ENCODE measurements at places on chromosomes 2 and 18.

GRCh38 chr2:19772981-19773380 lies 128.8 kb downstream of the TTC32 start:
- DNase-seq: no peak

- no peak for DNase-seq
These were observed 25.8 kb downstream of the ZC3H6 start for GRCh38 chr2:112301171-112301584.

- no peak for DNase-seq
These were observed 90.7 kb upstream of the KLHL29 start for GRCh38 chr2:23294238-23294637.

DNA sequence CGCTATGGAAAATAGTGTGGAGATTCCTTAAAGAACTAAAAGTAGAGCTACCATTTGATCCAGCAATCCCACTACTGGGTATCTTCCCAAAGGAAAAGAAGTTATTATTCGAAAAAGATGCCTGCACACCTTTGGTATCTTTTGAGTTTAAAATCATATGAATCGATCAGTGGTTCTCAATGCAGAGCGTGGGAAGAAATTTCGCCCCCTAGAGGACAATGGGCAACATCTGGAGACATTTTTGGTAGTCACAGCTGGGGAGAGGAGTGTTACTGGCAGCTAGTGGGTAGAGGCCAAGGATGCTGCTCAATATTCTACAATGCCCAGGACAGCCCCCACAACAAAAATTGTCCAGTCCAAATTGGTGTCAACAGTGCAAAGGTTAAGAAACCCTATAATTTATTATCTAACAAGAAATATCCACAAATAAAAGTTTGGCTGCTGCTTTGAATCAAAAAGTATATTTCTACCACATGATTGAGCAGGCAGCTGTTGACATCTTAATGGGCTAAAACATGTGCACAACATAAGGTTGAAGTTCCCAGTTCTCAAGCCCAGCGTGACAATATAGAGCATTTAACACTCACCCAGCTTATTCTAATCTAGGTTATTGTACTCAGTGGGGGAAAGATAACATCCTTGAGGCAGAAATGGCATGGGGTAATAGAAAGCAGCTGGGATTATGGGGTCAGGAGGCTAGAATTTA lies 425.7 kb downstream of the LRATD1 start:
- DNase-seq: no peak

- DNase-seq: no peak
These were observed 48.9 kb upstream of the MYL1 start for GRCh38 chr2:210363876-210364275.

- no peak for DNase-seq
These were observed 117.3 kb downstream of the MIB1 start for GRCh38 chr18:21857871-21858270.

- peak; percentile 90 for DNase-seq
These were observed 901 bp downstream of the ICA1L start for GRCh38 chr2:202870431-202871299.

GRCh38 chr18:75353357-75353756 lies 74.1 kb downstream of the SMIM21 start:
- no peak for DNase-seq

DNA sequence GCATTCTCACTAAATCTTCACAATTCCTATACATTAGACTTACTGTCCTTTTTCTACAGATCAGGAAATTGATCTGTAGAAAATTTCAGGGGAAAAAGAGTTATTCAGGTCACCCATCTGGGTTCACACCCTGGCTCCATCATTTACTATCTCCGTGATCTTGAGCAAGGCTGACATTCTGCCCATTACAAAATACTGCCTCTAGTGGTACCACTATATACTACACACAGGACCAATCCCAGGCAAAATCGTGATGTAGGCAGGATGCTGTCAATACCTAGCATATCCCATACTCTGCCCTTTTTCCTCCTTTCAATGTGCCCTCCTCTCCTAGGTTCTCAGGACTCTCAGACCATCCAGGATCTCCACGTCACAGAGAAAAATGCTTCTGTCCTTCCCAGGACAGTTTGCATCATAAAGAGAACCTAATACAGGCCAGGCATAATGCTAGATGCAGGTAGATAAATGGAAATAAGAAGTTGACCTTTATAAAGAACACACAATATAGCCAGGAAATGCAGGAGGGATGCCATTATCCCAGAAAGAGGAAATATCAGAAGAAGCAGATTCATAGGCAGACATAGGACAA lies 101.9 kb downstream of the CDH20 start:
- DNase-seq: no peak

DNA sequence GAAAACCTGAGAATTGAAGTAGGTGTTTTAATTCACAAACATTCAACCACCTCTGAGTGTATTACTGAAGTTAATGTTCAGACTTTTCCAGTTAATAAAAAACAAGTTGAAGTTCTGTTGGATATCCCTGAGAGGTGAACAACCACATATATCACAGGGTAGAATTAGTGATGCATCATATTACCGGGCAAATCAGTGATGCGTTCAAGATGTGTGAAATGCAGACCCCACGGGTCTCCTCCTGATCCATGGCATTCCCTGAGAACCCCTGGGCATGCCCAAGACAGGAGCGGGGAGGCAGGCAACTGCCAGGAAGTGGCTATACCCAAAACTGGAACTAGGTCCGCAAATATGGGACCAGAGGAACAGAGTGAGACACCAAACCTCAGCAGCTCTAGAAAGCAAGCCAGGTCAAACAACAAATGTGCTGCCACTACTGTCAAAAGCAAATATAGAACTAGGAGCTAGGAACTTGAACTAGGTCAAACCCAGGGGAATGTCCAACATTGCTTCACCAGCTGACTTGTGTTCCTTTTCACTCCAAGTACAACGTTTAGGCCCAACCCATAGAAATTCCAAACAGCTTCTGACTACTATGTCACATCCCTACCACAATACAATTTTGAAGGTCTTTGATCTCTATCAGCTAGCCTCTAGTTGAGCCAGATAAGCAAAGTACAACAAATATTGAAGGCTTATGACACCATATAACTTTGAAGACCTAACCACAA lies 20.2 kb downstream of the PSTPIP2 start:
- no peak for DNase-seq

- DNase-seq: peak; percentile 4
These were observed 102.4 kb downstream of the VAPA start for GRCh38 chr18:10015941-10016819.

GRCh38 chr2:10163498-10164486 lies 41.3 kb downstream of the RRM2 start:
- DNase-seq: no peak

GRCh38 chr18:28468901-28469300 lies 292.0 kb upstream of the CDH2 start:
- no peak for DNase-seq

- DNase-seq: peak; percentile 29
These were observed 88.6 kb upstream of the BCL11A start for GRCh38 chr2:60641811-60642788.

DNA sequence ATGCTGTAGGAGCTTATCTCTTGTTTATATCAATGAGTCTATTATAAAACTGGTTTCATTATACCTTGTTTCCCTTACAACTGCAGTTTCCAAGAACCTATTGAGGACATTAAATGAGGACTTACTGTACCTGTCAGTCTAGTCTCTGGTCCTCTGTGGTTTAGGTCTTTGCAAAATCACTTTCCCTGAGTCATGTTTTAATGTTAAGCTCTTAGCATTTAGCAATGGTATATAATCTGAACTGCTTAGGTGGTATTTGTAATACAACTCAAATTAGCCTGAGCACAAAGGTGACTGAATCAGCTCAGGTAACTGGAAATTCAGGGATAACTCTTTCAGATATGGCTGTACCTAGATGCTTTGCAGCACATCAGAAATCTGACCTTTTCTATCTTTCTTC lies 418.3 kb upstream of the SPRED2 start:
- no peak for DNase-seq

DNA sequence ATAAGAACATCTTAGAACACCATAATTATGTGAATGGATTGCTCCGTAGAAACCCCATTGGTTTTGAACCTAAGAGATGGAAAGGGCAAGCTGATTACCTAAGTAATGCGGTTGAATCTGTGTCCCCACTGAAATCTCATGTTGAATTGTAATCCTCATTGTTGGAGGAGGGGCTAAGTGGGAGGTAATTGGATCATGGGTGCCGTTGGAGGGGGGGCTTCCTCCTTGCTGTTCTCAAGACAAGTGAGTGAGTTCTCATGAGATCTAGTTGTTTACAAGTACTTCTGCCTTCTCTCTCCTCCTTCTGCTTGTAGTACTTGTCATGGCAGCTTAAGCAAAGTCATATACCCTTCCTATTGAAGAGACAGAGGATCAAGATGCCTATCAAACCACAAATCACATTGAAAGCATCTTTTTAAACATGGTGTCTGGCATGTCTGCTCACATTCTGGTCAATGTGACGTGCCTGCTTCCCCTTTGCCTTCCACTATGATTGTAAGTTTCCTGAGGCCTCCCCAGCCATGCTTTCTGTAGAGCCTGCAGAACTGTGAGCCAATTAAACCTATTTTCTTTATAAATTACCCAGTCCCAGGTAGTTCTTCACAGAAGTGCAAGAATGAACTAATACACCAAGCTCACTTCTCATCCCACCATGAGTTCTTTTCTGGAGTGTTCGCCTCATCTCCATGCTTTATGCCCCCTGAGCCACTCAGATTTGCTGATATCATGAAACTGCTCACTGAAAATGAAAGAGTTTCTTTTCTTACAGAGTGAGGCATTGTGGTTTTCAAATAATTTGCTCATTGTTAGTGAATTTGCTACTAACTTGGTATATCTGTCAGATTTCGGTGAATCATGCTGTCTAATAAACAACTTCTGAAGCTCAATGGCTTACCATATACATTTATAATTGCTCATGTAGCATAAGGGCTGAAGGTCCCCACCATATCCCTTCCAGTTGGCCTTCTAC lies 23.6 kb downstream of the KCNE4 start:
- no peak for DNase-seq

GRCh38 chr2:139454251-139454650 lies 674.1 kb upstream of the NXPH2 start:
- no peak for DNase-seq

GRCh38 chr2:81093031-81093430 lies 788.5 kb upstream of the LRRTM1 start:
- no peak for DNase-seq

DNA sequence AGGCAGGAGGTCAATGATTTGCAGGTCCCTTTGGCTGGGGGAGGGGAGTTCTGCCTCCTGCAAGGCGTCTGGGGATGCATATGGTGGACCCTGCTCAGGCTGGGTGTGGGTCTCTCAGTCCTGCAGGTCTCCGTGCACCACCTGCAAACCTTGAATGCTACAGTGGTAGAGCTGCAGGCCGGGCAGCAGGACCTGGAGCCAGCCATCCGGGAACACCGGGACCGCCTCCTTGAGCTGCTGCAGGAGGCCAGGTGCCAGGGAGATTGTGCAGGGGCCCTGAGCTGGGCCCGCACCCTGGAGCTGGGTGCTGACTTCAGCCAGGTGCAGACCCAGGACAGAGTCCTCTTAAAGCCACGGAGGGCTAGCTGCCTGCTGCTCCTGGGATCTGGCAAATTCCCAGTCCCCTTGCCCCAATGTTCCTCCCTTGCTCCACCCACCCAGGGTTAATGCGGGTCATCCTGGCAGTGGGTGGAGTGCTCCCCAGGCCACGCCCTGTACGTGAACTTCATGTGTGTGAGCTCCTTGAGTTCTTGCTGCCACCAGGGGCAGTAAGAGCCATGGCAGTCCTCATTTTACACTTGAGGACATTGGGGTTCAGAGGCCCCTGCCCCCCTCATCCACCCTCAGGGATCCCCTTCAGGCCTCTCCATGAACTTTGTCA lies 3.1 kb downstream of the PROM2 start:
- DNase-seq: no peak
